ENCODE measurements at places on chromosomes 2 and 18.

GRCh38 chr2:69945941-69946340, 15.5 kb downstream of the ASPRV1 start:
- no peak for DNase-seq
- H3K4me1 ChIP-seq = peaks cover 8% of the 10 kb centered on the region
- H3K27me3 ChIP-seq = no peaks in the 10 kb centered on the region
- no peak overlapping the region for H3K27ac ChIP-seq
- H3K4me3 ChIP-seq = no peak overlapping the region

DNA sequence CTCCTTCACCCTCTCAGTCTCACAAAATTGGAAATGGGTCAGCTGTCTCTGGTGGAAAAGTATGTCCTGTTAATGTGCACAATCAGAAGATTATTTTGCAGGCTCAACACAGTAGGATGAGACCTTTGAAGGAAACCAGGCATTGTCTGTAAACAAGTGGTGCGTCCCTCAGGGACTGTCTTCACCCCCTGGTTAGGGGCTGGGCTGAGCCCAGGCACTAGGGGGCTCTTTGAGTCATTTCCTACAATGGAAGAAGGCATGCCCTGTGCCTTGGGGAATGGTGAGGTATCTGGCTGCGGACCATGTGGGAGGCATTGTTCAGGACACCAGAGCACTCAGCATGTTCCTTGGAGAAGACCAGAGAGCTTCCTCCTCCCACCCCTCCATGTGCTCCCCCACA, 26.8 kb downstream of the PKDCC start:
- no peaks in the 10 kb centered on the region for H3K36me3 ChIP-seq
- H3K4me3 ChIP-seq = no peak overlapping the region
- no peak overlapping the region for H3K27ac ChIP-seq
- H3K27me3 ChIP-seq = no peaks in the 10 kb centered on the region
- no peak for DNase-seq

GRCh38 chr2:79630060-79630459, 117.2 kb downstream of the CTNNA2 start:
- no peak overlapping the region for H3K4me3 ChIP-seq
- DNase-seq = no peak
- H3K36me3 ChIP-seq = no peaks in the 10 kb centered on the region
- H3K27ac ChIP-seq = no peak overlapping the region
- no peaks in the 10 kb centered on the region for H3K4me1 ChIP-seq

GRCh38 chr18:22367303-22367702, 50.4 kb downstream of the CTAGE1 start:
- no peaks in the 10 kb centered on the region for H3K36me3 ChIP-seq
- H3K4me3 ChIP-seq = no peak overlapping the region
- H3K27me3 ChIP-seq = no peaks in the 10 kb centered on the region

- no peak for DNase-seq
- H3K27ac ChIP-seq = no peak overlapping the region
- H3K4me1 ChIP-seq = peaks cover 3% of the 10 kb centered on the region
- no peaks in the 10 kb centered on the region for H3K36me3 ChIP-seq
Measured at GRCh38 chr2:159851941-159852340, 53.9 kb upstream of the CD302 start.

- no peaks in the 10 kb centered on the region for H3K27me3 ChIP-seq
- no peaks in the 10 kb centered on the region for H3K4me1 ChIP-seq
- no peak overlapping the region for H3K27ac ChIP-seq
Measured at GRCh38 chr2:109098251-109098920, 30.6 kb upstream of the SH3RF3 start.

DNA sequence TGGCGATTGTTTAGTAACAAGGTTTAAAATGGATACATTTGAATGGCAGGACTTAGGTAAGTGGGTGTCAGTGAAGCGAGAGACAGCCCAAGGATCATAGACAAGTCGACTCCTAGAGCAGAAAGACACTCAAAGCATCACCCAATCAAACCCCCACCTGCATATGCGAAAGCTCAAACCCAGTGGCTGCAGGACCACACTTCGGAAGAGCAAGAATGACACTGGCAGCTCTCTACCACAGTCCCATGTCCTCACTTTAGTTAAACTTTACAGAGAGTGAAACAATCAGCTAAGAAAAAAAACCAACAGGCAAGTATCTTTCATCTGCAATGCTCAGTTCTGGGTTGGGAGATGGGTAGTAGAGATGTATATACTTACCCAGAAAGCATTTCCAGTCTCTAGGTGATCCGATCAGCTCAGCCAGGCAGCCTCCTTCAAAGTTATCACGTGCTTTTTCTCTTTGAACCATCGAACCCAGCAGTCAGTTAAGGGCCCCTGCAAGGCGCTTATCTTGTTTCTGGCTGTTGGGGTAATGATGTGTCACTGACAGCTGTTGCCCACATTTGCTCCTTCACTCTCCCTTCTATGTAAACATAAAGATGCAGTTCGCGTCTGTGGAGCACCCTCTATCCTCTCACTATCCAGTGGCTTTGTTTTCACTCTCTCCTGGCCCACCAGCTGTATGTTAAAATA, 357.5 kb upstream of the ID2 start:
- no peak overlapping the region for H3K27ac ChIP-seq
- H3K4me1 ChIP-seq = no peaks in the 10 kb centered on the region
- H3K4me3 ChIP-seq = no peak overlapping the region
- no peak for DNase-seq
- H3K36me3 ChIP-seq = no peaks in the 10 kb centered on the region

GRCh38 chr18:616380-616995, 19.7 kb downstream of the CLUL1 start:
- no peak for DNase-seq
- H3K27ac ChIP-seq = no peak overlapping the region
- no peaks in the 10 kb centered on the region for H3K36me3 ChIP-seq
- H3K4me1 ChIP-seq = no peaks in the 10 kb centered on the region
- no peaks in the 10 kb centered on the region for H3K27me3 ChIP-seq
- H3K4me3 ChIP-seq = no peak overlapping the region

DNA sequence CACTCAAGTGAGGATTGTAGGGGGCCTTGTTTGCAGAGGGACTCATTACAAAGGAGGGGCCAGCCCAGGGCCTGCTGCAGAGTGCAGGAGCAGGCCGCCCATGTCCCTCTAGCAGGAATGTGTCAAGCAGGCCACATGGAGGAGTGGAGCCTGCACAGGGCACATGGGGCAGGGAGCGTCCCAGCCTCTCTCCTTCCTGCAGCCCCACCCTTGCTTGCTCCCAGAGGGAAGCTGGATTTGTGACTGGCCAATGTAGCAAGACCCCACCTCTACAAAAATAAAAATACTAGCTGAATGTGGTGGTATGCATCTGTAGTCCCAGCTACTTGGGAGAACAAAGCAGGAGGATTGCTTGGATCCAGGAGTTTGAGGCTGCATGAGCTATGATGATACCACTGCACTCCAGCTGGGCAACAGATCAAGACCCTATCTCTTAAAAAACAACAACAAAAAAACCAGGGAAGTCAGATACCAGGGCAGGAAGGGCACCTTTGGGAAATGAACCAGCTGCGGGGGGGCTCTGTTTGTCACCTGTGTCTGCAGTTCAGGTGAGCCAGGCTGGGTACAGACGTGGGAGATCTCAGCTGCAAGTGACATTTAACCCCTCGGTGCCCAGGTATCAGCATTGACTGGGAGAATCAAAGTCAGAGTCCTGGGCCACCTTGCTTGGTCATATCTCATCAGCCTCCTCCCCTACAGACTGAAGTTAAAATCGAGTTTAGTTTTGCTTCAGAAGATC, 27.7 kb downstream of the IMPA2 start:
- H3K4me3 ChIP-seq = no peak overlapping the region
- H3K27me3 ChIP-seq = no peaks in the 10 kb centered on the region
- DNase-seq = no peak
- H3K36me3 ChIP-seq = no peaks in the 10 kb centered on the region
- H3K4me1 ChIP-seq = peaks cover 11% of the 10 kb centered on the region
- H3K27ac ChIP-seq = no peak overlapping the region

GRCh38 chr2:216031960-216032689, 18.8 kb upstream of the MREG start:
- no peaks in the 10 kb centered on the region for H3K4me1 ChIP-seq
- no peak overlapping the region for H3K4me3 ChIP-seq
- H3K27me3 ChIP-seq = no peaks in the 10 kb centered on the region
- H3K27ac ChIP-seq = no peak overlapping the region

DNA sequence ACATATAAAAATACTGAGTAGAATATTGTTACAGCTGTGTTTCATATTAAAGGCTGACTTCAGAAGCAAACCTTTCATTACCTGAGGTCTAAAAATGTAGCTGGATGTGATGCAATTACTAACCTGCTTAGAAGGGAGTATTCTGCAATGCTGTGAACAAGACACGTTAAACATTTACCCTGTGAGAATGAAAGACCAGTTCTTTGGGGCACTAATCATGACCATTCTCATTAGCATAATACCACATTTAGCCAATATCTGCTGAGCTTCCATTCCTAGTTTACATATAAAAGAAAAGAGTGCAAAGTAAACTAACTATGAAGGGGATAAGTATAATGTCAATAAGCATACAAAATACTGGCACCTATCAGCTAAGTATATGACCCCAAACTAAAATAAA, 784.0 kb upstream of the KLHL29 start:
- DNase-seq = no peak
- H3K27ac ChIP-seq = no peak overlapping the region
- H3K36me3 ChIP-seq = no peaks in the 10 kb centered on the region
- H3K4me3 ChIP-seq = no peak overlapping the region
- H3K27me3 ChIP-seq = no peaks in the 10 kb centered on the region
- H3K4me1 ChIP-seq = no peaks in the 10 kb centered on the region

All from testis (tissue), 5 donors.